ENCODE measurements at places on chromosomes 6 and 20.

DNA sequence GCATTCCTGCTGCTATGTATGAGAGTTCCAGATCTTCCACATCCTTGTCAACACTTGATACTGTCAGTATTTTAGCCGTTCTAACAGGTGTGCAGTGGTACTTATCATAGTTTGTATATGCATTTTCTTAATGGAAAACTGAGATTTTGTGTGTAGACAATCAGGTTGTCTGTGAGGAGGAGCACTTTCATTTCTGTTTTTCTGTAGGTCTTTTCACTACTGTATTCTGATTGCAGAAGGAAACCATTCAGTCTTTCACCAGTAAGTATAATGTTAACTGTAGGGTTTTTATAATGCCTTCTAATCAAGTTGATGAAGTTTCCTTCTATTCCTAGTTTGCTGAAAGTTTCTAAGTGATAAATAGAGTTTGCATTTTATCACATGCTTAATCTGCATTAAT, 107.5 kb downstream of the C6orf58 start:
- no peak for DNase-seq

DNA sequence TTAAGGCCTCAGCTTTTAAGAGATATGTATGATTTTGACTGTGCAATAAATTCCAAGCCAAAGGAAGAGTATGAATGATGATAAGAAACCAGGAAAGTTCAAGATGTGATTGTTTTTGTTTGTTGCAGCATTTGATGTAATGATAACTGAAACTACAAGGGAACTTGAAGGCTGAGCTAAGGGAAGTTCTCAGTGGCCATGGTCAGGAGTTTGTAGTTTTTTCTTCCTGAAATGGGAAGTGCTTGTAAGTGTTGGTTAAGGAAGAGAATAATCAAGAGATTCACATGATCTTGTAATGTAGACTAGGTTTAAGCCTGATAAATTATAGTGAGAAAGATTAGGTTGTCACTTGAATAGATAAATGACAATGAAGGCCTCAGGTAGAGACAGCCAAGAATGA, 53.4 kb downstream of the PTCHD4 start:
- DNase-seq, result no peak

DNA sequence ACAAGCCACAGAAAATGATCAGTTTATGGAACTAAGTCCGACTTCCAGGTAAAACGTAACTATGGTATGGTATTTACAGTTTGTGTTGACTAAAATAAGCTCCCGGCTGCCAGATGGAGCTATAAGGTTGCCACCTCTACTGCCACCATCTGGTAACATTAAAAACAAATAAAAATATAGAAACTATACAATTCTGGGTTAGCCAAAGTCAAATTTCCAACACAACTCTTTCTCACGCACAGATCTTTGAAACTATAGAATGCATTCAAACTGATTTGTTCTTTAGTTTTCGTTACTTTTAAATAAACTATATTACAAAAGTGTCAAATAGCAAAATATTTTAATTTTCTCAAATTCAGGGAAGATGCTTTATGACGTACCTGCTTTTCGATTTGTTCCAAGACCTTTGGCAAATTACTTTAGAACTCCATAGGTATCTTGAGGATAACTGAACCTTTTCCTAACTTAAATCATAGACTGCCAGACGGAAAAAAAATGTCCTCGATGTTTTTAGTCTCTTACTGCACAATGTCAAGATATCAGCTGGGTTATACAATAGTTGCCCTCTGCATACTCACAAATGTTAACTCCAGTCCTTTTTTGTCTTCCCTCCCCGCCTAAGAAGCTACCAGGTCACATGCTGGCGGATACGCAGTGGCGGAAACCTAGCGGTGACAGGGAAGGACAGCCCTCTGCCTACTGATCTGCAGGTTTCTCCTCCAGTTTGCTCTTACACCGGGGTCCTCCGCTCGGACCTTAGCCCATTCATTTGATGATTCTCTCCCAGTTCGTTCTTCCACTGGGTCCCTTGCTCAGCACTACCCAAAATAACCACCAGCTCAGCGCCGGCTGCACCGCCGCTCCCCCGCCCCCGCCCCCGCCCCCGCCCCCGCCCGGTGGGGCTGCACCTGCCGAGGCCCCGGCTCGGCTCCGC, 888 bp downstream of the SLC17A5 start:
- DNase-seq, result no peak

DNA sequence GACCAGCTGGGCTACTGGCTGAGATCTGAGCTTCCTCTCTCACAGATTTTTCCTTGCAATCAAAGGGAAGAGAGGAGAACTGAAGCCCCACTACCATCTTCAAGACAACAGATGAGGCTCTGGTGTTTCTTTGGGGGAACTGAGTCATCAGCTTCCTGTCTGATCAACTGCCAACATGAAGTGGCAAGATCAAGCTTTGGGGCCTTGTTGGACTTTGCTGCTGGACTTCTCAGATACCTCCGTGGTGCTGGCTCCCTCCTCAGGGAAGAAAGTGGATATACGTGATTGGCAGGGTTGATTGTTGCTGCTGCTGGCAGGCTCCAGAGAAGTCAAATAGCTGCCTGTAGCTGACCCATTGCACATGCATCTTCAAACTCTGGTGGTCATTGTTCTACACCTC, 3.6 kb upstream of the TOX2 start:
- DNase-seq, result no peak

DNA sequence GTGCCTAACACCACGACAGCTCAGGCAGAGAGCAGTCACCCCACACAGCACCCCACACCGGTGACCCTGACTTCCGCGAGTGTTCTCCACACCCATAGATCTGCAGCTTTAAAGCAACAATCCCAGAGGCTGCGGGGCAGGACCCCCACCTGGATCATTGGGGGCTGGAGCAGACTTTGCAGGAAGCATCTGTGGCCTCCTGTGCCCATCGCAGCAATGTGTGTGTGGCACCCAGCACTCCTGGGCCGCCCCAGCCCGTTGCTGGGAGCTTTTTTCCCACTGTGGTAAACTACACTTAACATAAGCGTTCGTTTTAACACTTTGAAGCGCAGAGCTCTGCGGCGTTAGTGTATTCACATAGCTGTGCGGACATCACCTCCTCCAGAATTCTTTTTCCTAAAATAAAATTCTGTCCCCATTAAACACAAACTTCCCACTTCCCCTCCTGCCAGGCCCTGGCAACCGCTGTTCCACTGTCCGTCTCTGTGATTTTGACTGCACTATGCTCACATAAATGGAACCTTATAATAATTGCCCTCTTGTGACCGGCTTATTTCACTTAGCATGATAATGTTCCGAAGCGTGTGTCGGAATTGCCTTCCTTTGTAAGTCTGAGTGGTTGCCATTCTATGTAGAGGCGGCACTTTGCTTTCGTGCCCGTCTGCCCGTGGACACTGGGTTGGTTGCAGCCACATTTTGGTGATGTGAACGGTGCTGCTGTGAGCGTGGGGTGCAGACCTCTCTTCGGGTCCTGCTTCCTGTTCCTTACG, 382.5 kb downstream of the CDH4 start:
- DNase-seq, result no peak

DNA sequence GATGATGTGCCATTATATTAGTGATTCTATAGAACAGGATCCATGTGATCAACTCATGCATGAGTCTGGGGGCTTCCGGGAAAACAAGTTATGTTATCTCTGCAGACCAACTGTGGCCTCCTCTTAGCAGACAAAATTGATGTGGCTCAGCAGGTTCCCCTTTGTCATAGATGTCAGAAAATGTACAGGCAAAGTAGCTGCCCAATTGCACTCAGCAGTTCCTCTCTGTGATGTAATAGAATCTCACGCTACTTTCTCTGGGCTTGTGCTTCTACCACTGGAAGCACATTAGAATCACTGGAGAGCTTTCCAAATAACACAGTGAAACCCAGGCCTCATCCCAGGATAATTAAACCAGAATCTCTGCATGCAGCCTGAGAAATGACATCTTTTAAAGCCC, 253.1 kb downstream of the SLC24A3 start:
- no peak for DNase-seq

- no peak for DNase-seq
Measured at GRCh38 chr20:21113697-21114096, 7.5 kb upstream of the LINC00237 start.

GRCh38 chr6:119215309-119215708, 134.3 kb downstream of the MAN1A1 start:
- DNase-seq, result no peak

- DNase-seq, result no peak
Measured at GRCh38 chr6:7424967-7425807, 35.6 kb downstream of the RIOK1 start.

- no peak for DNase-seq
Measured at GRCh38 chr20:61178551-61179071, 73.5 kb upstream of the CDH4 start.

DNA sequence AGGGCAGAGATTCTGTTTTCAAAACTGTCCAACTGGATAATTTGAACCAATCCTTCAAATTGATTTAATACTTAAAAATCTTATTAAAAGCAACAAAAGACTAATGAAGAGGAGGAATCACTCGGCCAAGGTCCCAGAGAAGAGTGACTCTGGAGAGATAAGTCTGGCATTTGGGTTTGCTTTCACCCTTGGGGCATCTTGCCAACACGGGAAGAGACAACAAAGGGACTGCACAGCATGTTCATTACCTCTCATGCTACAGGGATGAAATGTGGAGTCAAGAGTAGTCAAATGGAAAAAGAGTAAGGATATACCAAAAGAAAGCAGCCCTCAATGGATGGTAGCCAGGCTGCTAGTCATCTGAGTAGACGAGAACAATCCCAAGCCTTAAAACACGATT, 68.2 kb downstream of the KHDRBS2 start:
- DNase-seq, result no peak

DNA sequence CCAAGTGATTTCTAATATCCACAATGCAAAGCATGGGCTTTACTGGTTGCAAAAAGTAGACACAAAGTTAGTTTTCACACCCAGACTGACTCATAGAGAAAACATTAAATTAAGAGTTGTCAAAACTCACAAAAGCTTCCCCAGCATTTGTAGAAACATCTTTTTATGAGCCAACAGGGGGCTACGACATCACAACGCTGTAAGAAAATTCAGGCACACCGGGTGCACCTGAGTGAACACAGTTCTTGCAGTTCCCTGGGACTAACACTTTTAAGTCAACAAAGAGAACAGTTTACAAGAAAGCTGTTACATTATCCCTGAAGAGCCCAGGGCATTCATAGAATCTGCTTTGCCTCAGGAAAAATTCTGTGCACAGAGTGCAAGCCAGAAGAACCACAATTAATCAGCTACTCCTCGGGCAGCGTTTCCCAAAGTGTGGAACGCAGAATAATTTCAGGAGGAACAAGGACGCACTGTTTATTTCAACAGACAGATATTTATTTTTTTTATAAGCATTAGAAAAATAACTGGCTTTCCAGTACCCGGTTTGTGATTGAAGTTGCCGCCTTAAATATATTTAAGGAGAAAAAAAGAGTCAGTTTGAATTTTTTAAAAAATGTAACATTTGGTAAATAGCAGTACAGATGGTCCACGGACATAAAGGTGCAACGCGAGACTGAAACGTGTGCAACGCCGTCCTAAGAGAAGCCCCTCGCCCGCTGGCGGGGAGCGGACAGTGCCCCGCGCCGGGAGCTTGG, 1.2 kb downstream of the NCOA5 start:
- no peak for DNase-seq

DNA sequence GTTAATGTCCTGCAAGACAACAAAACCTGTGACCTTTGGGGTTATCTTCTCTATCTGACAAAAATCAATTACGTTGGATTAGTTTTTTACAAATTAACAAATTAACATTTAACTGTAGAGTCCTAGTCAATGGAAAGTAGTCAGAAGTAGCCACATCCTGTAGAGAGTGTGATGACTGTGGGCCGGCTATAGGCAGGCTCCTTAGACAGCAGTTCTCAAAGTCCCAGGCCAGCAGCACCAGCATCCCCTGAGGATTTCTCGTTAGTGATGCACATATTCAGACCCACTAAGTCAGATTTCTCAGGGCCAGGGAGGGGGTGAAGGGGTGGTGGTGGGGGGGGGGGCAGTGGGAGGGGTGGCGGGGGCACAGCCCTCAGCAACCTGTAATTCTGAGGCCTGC, 37.2 kb downstream of the ZNF341 start:
- no peak for DNase-seq

- no peak for DNase-seq
Measured at GRCh38 chr6:78995946-78996345, 82.1 kb downstream of the PHIP start.

GRCh38 chr6:35354361-35355135, 12.2 kb downstream of the PPARD start:
- no peak for DNase-seq

GRCh38 chr6:32908897-32909296, 31.9 kb downstream of the HLA-DMB start:
- no peak for DNase-seq

DNA sequence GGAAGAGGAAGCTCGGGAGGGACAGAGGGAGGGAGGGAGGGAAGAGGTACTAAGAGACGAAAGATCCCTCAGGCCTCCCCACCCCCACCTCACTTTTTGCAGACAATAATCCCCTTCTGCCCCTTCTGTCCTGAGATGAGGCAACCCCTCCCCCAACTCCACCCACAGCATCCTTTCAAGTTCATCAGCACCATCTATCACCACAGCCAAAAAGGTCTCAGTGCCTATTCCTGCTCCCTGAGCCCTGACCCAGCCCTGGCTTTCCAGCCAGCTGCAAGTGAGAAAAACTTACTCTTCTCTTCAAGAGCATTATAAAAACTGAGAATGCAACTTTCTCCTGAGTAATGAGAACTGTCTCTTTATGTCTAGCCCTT, 133.2 kb upstream of the LRFN2 start:
- DNase-seq, result no peak

Measured in brain pericyte (primary cell).